Posterior vena cava (tissue), 2 donors: ENCODE measurements at places on chromosomes 2 and 18.

DNA sequence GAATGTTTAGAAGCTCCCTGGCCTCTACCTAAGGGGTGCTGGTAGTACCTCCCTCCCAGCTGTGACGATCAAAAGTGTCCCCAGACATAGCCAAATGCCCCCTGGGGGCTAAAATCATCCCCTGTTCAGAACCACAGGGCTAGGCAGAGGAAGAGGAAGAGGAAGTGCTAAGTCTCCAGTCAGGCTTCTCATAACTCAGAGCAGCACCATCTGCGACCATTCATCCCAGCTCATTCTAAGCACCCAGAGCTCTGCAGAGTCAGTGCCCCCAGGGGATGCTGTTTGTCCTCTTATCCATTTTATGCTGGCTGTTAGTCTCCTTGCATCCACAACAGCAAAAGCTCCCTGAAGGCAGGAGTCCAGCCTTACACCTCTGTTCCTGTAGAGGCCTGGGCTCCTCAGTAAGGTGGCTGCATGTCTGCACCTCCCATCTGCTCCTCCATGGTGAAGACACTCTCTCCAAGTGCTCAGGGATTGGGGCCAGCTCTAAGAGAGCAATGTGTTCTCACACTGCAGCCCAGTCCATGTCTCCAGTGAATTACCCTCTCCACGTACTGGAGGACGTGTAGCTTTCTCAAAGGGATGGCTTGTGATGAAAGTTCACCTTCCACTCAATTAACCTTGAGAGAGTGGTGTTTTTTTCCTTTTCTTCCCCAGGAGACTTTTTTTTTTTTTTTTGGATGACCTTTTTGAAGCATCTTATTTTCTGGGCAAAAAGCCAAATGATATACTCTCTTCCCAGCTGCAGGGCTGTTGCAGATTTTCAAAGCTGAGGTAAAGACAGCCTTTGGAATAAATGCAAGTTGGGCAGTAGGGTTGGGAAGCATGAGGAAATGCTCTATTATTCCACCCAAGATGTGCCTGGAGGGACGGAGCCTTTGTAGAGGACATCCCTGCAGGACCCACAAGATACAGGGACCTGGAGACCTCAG is 158.9 kb upstream of the SLC14A2 start:
- DNase-seq = no peak

DNA sequence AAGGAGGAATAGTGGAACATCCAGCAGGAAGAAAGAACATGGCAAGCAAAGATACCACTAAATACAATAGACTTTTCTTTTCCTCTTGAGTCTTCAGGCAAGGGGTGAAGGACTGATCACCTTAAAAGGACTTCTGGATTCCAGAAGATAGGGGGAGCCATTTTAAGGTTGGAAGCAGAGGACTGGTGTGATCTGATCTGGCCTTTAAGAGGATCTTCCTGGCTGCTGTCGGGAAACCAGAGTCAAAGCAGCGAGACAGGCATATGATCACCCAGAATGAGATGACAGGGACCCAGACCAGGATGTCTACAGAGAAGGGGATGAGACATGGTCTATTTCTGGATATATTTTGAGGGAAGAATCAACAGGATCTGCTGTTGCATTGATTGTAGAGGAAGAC is 558.0 kb downstream of the STK39 start:
- DNase-seq = no peak

GRCh38 chr18:10336749-10337350 is 117.6 kb upstream of the APCDD1 start:
- DNase-seq = no peak

- no peak for DNase-seq
These were observed 18.7 kb downstream of the SP140 start for GRCh38 chr2:230244211-230244610.

GRCh38 chr2:9467687-9468086 is 6.7 kb upstream of the IAH1 start:
- no peak for DNase-seq

- no peak for DNase-seq
These were observed 39.7 kb upstream of the CHAC2 start for GRCh38 chr2:53727921-53728320.

DNA sequence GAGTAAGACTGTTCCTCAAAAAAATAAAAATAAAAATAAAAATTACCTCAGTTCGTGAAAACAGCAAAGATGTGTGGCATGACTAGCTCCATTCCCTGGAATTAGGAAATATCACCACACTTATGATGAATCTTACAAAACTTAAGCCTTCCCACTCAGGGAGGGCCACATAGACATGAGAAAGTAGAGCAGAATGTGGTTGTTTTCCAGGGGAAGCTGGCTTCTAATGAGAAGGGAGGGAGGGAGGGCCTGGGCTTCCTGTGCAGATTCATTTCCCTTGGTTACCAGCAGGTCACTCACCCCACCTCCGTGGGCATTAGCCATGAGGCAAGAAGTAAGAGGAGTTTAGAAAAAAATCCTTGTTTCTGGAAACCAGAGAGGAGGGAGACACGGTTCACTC is 95.9 kb upstream of the RMDN2 start:
- DNase-seq = no peak

DNA sequence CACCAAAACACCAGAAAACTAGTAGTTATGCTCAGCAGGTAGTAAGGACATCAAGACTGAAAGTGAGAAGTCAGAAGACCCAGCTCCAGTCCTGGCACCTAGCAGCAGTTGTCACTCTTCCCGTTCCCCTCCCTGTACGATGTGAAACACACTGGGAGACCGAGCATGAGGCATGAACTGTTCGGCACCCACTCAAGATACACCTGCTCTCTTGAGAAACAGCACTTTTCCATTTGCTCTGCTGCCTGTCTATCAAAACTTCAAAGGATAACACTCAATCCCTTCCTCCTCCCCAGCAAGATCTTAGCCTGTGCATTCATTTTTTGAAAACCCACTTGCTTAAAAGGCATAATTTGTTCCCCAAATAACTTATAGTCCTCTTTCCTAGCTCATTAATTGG is 123.9 kb downstream of the PLEKHM3 start:
- no peak for DNase-seq

DNA sequence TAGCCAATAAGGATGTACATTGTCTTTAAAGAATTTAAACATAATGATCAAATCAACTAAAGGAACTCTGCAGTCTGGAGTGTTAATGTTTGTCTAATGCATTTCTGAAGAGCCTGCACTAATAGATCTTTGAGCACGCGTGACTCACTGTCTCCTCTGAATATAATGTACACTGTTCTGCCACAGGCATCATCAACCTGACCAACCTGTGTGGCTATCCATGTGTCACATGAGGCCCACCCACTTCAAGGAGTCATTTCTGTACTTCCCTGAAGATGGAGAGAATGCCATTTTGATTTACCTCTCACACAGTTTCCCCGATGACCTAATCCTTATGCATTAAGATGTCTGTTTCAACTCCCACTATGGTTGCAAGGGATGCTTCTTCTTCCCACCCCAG is 434.0 kb upstream of the SPHKAP start:
- no peak for DNase-seq

GRCh38 chr18:55485666-55486065 is 102.3 kb downstream of the TCF4 start:
- no peak for DNase-seq
